ENCODE measurements at places on chromosomes 11 and 22.

GRCh38 chr11:107018902-107019493, 722 bp upstream of the GUCY1A2 start:
- peak; percentile 78 for DNase-seq

DNA sequence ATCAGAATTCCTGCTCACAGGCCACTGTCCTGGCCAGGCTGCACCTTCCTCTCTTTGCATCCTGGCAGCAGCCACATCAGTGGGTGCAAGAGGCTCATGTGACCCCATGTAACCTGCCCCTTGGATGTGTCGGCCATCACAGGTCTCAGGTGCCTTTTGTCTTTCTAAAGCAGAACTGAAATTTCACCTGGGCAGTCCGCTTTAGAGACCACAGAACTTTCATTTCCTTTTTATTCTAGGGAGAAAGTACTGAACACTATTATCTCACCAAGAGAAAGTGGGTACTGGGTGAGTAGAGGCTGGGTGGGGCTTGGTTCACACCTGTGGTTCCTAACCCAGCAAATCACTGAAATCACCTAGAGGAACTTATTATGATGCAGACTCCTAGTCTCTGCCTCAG, 51.7 kb upstream of the NUP160 start:
- DNase-seq = no peak

GRCh38 chr11:69797156-69797555, 22.0 kb upstream of the FGF4 start:
- DNase-seq = no peak

- peak; percentile 12 for DNase-seq
Observed at GRCh38 chr22:41656556-41656955, 32.1 kb downstream of the SNU13 start.

DNA sequence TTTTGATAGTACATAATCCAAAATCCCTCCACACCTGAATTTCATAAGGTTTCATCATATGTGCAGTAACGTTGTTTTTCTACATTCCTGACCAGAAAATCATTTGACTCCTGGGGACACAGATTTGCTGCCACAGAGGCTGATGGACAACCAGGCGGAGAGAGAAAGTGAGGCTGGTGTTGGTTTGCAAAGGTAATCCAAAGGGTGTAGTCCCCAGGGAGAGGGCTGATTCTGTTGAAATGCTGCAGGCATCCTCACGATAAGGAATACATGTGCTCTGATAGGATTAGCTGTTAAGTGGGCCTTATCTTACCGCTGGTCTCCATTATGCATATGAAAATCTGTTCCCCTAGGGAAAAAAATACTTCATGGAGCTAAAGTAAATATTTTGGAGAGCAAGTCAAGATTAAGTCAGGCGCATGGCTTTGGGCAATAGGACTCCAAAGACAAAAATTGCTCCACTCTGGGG, 8.1 kb downstream of the APOL6 start:
- no peak for DNase-seq
